ENCODE measurements at places on chromosomes 4 and X.

GRCh38 chr4:123846561-123846960 is 450.0 kb downstream of the SPRY1 start:
- no peak for DNase-seq

- no peak for DNase-seq
Measured at GRCh38 chr4:87026800-87027495, 92.1 kb downstream of the AFF1 start.

DNA sequence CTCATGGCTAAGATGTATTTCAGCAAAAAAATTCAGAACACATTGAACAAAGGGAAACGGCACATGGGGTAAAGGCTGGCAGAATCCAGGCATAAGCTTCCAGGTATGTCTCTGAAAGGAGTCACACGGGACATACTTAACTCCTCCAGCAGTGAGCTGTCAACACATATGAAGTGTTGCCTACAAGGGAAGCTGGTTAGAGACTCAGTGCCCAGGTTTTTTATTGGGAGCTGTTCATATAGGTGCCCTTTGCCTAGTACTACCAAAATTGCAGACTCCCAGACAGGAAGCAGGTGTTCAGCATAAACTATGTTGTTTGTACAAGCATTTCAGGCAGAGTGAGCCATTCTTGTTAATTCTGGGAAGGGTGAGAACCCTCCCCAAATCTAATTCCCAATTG is 77.4 kb upstream of the PUDP start:
- no peak for DNase-seq

GRCh38 chr4:25015012-25015411 is 15.7 kb downstream of the LGI2 start:
- DNase-seq = no peak

DNA sequence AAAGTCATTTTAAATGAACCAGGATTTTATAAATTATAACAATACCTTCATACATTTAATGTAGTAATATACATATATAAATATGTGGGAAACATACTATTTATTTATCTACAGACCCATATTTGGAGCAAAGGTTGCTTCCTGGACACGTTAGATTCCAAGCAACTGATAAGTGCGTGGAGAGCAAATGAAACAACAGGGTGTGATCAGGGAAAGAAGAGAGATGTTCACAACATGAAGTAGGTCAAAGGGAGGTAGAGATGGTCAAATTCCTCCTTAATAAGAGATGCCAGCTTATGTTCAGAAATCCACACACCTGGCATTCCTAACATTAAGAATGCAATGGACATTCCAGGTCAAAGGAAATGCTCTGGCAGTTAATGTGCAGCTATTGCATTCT is 53.1 kb upstream of the HPGD start:
- no peak for DNase-seq

DNA sequence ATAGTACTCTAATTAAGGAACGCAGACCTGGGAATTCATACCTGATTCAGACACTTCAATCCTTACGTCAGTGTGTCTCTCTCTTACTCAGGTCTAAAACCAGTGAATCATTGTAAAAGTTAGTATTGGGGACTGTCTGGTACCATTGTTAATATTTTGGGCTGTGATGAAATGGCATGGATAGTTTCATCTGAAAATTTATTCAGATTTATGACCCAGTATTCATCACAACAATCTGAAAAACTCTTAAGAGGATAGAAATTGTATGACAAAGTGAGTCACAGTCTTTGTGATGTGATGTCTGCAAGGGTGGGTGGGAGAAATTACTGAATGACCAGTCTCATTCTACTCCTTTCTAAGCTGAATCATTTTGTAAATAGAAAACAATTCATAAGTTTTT is 10.3 kb downstream of the FGF2 start:
- DNase-seq = no peak

DNA sequence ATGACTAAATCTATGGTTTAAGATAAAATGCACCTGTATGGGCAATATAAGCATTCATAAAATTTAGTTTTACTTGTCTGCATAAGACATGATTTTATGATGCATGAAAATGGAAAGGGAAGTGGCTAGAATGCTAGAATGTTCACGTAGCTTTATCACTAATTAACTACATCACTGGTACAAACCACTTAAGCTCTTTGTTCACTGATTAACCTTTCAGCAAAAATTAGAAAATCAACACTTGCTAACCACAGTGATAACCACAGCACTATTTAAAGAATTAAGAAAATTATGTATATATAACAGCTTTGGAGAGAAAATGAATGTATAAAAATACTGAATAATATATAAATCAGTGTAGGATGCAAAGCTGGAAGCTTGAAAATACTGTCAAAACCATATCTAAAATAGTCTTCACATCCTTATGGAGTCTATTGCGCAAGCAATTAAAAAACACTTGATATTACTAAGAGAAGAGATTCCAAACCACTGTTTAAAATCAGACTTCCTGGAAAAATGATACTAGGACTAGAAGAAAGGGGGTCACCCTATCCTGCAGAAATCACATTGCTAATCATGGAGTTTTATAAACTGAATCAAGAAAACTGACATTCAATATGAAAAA is 51.9 kb downstream of the EFHC2 start:
- no peak for DNase-seq

DNA sequence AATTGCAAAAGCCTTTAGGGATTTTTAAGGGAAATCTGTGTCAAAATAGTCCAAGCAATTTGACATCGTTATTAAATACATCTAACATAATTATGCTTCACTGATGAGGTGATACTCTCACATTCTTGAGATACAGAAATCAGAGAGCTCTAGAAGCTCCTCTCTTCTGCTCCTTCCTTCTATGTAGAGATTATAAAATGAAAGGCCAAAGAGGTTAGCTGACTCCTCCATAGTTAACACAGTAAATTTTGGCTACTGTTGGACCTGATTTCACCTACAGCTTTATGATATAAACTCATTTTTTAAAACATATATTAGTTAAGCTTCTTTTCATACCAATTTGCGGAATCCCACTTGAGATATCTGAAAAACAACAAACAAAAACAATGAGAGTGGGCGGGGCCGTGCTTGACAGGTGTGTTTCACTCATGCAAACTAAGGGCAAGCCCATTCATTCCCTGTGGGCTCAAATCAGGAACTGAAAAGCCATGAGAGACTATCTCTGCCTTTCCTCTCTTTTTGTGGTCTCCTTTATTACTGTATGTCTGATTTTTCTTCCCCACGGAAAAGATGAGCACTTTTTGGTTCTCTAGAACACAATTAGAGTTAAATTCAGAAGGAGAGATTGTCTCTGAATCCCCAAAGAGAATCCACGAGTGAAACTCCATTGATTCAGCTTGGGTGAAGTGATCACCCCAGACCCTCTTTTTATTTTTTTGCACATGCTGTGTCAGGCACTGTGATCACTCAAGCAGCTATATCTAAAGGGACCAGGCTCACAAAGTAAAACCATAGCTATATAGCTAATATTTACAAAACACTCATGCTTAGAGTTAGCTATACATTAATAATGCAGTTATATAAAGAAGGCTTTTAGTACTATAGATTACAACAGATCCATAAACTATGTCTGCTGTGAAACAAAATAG is 566.3 kb downstream of the IL15 start:
- DNase-seq = no peak

GRCh38 chr4:25161593-25161950 is 1.3 kb upstream of the SEPSECS start:
- no peak for DNase-seq

GRCh38 chr4:73964862-73965611 is 16.8 kb downstream of the PF4 start:
- DNase-seq = no peak

- no peak for DNase-seq
Measured at GRCh38 chr4:119679251-119679650, 50.6 kb upstream of the PDE5A start.

- DNase-seq = no peak
Measured at GRCh38 chrX:152942077-152942442, 44.2 kb downstream of the ZNF185 start.

DNA sequence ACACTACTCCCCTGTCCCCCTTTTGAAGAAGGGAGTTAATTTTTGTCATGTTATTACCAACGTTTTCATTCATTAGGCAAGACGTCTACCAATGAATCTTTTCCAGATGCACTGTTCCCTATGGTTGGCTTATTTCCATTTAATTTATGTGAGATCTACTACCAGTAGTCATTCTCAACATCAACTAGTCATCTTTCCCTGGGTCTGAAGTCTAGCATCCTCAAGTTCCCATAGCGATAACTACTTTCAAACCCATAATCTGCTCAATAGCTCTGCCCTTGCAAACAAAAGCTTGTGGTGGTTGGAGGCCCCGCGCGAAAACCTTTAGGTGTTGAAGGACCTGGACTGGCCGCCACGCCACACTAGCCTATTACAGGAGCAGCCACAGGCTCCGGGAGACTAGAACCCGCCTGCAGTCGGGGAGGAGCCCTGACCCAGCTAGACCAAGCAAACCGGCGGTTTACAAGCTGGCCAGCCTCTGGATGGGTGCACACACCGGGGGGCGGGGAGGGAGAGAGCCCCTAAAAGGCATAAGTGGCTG is 746 bp downstream of the PPAT start:
- peak; percentile 30 for DNase-seq

DNA sequence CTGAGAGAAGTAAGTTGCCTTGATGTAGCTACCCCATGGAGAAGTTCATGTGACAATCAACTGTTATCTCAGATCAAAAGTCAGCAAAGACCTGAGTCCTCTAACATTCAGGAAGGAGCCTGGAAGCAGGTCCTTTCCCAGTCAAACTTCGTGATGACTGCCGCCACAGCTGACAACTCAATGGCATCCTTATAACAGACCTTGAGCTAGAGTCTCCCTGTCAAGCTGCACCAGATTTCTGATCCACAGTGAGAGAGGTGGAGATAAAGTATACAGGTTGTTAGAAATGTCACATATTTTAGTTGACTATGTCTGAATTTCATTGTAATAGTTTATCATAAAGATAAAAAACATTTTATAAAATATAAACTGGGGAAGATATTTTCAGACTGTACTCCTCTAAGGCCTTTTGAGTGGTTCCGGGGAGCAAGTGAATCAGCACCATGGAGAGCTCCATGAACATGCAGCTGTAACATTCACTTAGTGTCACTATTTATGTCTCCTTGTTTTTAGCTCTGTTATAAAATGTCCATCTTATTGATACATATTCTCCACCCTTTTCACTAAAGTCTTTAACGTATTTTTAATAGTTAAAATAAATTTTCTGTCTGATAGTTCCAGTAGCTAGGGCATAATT is 1653.5 kb upstream of the AGA start:
- no peak for DNase-seq

DNA sequence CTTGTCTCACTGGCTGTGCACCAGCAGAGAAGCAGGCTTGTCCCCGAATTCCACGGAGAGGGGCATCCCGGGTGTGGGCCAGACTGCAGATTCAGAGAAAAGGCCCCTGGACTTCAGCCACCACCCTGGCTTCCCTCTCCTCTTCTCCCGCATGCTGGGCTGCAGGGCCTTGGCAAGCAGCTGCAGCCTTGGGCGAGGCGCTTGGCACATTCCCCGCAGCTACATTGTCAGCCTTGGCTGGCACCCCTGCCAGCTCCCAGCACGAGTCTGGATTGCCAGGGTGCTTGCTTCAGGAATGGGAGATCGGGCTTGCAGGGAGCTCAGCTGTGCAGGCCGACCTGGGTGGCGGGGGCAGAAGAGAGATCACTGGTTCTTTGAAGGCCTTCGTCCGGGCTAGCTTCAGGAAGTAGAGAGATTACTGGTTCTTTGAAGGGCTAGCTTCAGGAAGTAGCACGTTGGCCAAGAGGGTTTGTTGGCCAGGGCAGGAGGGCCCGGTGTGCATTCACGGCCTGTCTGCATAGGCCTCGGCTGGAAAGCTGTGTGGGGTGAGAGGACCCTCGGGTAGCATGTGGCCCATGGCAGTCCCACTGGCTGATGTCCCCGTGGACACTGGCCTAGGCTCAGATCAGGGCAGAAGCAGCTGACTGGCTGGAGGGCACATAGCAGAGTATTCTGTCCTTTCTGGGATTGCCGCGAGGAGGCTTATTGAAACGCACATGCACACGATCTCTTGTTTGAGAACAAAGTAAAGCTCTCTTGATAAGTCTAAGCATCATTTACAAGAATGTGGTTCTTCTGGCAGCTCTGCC is 2.7 kb downstream of the ABCD1 start:
- no peak for DNase-seq

- DNase-seq = no peak
Measured at GRCh38 chr4:165986956-165987698, 114.1 kb downstream of the TLL1 start.

DNA sequence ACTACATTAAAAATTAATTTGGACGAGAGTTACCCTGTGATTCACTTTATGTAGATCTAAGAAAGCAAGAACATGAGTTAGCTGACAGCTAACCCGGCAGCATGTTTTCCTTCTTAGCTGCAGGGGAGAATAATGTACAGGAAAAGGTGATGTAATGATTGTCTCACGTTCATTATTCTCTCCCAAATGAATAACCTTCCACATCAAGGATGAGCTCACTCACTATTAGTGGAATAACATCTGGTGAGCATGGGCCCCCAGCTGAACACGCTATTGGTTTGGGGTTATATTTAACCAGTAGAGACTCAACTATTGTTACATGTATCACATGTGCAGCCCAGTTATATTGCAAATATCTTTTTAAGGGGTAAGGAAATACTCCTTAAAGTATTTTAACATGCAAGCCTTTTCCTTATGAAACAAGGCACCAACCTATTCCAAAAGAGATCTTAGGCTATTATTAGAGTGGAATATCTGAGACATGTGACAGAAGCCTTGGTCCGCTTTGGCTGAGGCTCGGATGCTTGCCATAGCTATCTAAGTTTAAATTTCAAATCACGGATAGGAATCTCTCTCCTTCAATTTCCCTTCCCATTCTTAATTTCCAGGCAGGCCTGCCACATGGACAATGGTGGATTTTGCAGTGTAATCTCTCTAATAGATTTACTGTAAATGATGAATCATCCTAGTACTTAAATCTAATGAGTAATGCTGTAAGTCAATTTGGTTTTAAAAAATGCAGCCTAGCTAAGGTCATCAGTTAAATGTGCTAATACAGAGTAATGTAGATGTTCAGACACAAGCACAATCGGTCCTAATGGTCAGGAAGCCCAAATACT is 99.0 kb upstream of the OTUD4 start:
- peak; percentile 34 for DNase-seq

DNA sequence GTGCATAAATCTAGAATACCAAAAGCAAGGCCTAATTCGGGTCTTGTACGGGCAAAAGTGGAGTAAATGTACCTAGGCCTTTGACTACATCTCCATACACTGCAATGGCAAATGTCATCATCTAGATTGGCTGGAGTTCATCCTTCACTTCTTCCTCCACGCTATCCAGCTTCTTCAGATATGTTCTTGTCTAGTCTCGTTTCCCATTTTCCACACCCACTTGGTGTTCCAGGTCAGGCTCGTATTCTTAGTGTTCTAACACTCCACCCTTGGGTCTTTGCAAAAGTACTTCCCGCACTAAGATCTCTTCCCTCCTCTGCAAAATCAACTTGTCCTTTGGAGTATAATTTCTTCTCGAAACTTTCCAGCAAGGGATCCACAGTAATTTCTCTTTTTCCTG is 1.4 kb downstream of the COQ2 start:
- DNase-seq = no peak

DNA sequence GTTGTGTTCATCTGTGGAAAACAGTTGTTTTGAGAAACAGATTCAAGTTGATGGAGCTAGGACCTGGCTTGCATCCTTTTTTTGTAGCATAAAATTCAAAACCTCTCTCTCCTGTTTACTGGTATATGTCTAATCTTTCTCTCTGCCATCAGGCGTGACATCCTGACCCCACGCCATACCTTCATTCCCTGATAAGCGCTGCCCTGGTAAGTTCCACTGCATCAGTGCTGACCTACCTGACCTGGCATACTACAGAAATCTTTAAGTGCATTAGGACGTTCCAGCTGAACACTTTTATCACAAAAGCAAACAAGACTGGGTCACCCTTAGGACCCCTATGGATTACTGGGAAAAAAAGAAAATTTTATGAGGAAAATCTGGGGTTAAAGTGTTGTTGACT is 230.7 kb downstream of the SHROOM3 start:
- no peak for DNase-seq
